Head of caudate nucleus (tissue), 42 donors: ENCODE measurements at places on chromosomes 7 and 10.

DNA sequence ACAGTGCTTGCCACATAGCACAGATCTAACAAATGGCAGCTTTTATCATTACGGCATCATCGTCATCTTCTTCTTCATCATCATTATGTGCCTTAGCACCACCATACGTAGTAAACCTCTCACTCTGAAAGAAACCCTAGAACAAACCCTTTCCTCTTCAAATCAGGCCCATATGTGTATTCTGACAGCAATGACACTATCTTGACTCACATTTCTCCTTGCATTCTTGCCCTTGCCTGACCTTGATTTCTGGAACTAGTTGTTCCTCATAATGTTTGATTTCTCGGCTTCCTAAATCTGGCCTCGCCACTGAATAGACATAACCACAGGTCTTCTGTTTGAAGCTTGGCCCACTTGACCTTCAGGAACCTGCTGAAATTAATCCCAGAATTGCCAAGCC lies 115.3 kb downstream of the DGKI start:
- no peak for DNase-seq

DNA sequence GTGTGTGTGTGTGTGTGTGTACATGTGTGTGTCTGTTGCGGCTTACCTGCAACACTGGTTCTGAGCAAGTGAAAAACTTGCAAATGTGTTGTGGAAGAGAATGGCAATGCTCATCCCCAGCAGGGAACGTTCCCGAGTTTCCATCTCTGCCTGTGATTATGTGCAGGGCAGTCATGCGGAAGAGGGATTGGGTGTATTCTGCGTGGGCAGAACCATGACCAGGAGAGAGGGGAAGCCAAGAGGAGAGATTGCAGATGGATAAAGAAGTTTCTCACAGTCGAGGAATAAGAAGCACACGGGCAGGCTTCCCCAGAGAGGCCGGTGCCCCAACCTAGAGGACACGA lies 99.9 kb downstream of the CTBP2 start:
- no peak for DNase-seq

- DNase-seq: no peak
Observed at GRCh38 chr10:99466632-99467223, 36.3 kb upstream of the GOT1 start.

DNA sequence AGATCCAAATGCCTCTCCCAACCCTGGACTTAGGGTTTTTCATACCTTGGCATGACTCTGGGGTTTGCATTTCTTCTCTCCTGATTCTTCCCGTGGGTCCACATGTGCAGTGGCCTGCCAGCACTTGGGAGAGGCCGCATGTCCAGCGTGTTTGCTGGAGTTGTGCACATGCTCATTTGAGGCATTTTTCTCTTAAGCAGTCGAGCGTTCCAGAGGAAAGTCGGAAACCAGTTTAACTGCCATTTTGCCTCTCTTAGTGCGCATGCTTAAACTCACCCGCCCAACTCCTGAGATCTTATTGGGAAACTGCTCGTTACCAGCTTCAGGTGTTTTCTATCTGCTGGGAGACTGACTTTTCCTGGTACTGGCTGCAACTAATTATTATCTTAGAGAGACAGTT lies 888.4 kb upstream of the PHF14 start:
- DNase-seq: no peak

- DNase-seq: no peak
Observed at GRCh38 chr7:66186991-66187390, 18.1 kb upstream of the TPST1 start.

DNA sequence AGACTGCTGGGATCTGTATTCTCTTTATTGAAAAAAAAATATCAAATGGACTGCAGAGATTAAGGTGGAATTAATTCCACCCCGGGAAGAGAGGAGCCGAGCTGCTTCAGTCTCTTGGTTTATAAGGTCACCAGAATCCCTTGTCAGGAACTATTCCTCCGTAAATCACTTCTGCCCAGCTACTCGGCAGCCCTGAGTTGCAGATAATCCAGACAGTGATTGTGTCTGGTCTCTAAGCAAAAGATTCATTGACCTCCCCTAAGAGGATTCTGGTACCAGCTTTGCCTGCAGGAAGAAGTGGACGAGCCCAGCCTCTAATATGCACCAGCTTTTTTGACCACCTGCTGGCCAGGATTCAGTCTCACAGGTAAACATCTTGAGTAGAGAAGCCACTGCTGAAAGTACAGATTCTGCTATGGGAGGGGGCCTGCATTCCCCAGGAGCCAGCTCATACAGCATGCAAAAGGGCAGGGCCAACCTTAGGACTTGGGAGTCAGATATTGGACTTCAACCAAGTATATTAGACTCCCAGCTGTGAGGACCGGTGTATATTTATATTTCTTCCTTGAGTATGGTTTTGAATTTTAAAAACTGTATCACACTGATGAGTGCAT lies 27.1 kb upstream of the PLXNA4 start:
- DNase-seq: no peak

GRCh38 chr10:3111621-3112163 lies 44.3 kb downstream of the PFKP start:
- DNase-seq: no peak

- no peak for DNase-seq
Observed at GRCh38 chr10:102492344-102492939, 10.1 kb downstream of the ACTR1A start.

- no peak for DNase-seq
Observed at GRCh38 chr7:50166997-50167965, 74.2 kb upstream of the ZPBP start.

GRCh38 chr10:97525086-97525485 lies 26.4 kb downstream of the UBTD1 start:
- DNase-seq: no peak

DNA sequence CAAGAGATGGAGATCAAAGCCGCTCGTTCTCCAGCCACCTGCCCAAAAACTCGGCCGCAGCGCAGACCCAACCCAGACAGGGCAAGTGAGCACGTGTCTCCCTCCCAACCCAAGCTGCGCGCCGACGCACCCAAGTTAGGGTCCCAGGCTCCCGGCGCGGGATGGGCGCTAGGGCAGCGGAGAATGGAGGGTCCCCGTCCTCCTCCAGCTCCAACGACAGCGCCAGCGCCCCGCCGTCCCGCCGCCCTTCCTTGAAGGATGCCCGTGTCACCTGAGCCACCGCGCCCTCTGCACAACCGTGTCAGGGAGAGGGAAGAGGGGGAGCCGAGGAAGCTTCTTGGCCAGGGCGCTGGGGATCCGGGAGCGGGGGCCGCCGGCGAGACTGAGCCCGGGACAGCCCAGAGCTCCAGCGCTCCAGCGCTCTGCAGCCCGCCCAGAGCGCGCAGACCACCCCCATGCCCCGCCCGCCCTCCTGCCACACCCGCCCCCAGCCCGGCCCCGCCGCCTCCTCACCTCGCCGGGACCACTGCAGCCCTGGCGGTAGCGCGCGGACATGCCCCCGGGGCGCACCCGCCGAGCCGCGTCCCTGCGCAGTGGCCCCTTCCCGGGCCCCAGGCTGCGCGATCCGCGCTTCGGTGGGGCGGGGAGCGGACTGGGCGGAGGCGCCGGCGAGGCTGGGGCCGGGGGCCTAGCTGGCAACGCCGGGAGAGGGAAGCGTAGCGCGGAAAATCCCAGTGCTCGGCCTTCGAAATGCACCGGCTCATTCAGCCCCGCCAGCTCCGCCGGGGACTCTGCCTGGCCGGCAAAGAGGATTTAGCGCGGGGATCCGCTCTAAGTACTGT lies at the start of gene SLC16A12:
SLC16A12 (minus strand) TSS at position 424 of the 842 bp plus-strand sequence. CDS start 73,016 bp downstream, outside the sequence.
- DNase-seq: no peak

- no peak for DNase-seq
Observed at GRCh38 chr7:27165089-27165995, at the start of gene HOXA9. Gene HOXA9, minus strand, starts transcription at chr7:27165537. Its CDS starts 80 bp downstream, at chr7:27165457.

GRCh38 chr7:15947754-15948153 lies 261.3 kb upstream of the MEOX2 start:
- no peak for DNase-seq

- DNase-seq: no peak
Observed at GRCh38 chr7:46490406-46490805, 569.3 kb upstream of the IGFBP3 start.

DNA sequence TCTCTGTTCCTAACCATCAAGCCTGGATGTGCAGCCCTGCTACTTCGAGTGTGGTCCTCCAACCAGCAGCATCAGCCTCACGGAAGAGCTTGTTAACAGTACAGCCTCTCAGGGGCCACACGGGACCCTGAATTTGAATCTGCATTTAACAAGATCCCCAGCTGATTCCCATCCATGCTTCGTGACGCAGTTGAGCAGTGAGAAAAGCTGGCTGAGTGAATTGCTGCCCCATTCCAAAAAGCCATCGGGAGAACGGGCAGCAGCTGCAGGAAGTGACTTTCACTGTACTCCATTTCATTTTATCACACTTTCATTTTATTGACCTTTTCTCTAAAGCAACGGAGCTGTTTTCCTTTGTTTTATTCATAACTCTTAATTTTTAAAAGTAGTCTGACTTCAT lies 22.5 kb downstream of the FAM171A1 start:
- DNase-seq: no peak

GRCh38 chr10:45241865-45242520 lies 73.4 kb downstream of the OR13A1 start:
- no peak for DNase-seq

GRCh38 chr10:102894466-102895213 lies 23.5 kb upstream of the CNNM2 start:
- no peak for DNase-seq

GRCh38 chr10:97445357-97445721 lies 467 bp downstream of the EXOSC1 start:
- no peak for DNase-seq

GRCh38 chr7:39560997-39561396 lies 5.2 kb upstream of the YAE1 start:
- no peak for DNase-seq

DNA sequence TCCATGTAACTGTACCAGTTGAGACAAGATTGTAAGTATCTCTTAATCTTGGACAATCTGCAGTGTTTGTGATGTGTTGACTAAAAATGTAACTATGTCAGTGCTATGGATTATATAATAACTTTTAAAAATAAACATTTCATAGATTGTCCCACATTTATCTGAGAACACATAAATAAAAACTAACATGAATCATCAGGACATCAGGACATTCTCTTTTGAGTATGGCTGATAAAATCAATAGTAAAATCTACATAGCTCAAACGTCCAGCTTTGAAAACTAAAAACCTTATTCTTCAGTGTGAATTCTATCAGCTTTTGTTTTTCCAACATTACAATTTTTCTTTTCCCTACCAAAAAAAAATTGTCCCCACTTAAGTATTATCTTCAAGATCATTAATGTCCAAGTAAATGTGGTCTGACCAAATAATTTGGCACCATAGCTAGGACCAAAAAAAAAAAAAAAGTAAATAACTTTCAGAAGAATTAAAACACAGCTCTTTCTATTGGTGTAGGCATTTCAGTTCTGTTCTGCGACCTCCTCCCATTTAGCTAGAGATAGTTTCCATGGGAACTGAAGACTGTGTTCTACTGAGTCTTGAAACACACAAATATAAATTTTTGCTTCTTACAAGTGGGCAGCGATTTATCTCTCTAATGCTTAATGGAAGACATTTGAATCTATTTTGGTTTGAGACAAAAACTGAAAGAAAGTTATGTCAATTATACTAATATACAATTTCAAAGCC lies 123.0 kb upstream of the SGCE start:
- no peak for DNase-seq

DNA sequence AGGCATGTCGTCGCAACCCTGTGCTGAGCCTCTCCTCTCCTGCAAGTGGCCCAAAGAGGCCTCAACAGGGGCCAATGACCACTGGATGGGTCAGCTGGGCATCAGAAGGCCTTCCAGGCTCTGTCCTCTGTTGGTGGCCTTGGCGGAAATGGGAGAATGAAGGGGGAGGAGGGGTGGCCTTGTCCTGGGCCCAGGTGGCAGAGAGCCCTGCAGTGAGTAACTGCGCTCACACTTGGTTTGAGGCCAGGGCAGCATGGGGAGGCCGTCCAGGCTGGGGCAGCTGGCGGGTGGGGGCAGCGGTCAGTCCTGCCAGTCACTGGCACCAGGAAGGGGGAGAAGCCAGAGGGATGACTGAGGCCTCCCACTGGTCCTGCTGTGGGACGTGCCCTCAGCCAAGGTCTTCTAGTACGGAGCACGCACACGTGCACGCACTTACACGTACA lies 59.8 kb downstream of the LHPP start:
- DNase-seq: peak; percentile 74

DNA sequence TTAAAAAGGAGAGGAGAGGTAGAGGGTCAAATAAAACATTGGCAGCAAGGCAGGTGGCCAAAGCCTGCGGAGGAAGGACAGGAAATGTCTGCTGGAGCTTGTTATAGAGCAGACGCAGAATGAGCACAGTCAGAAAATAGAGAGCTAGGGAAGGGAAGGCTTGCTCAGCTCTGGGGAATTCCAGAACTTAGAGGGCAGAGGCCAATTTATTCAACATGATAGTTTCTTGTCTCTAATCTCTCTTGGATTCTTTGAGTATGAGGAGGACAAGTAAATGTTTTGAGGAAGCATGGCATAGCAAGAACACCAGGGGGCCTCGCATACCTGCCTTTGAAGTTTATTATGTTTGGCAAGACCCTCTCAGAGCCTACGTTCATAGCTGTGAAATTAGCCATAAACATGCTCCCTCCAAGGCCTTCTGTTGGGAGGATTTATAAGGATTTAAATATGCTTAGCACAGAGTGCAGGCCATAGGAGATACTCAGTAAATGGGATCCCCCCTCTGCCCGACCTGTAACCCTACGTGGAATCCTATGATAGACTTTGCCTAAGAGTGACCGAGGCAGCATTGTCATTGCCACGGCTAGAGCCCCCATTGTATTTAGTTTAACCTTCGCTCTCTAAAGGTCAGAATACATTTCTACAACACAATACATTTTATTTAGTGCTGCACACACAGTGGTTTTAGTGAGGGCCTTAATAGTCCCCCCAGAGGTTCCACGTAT lies 293.9 kb downstream of the CCDC3 start:
- DNase-seq: no peak

DNA sequence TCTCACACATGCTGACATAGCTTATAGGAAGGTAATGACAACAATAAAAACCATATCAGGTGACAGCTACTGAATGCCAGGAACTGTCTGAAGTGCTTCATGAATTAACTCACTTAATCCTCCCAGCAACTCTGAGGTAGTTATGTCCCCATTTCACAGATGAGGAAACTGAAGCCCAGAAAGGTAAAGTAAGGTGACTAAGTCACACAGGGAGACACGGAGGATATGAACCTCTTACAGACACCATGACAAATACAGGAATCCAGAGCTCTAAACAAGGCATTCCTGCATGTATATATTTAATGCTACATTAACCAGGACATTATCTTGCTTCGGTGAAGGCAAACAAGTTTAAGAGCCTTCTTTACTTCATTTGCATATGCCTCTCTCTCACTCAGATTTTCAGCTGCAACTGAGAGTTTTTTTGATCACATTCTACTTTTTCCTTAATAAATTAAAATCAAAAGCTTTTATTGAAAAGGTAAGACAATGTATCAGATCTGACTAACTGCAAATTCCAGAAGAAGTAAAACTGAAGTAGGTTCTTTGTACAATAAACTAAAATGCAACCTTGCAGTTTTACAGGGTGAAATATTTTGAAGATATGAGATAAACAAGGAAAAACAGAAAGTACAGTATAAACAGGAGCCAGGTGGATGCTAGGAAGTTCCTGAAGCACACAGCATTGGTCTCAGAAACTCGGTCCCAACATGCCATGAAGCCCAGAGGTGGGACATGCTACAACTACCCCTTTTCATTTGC lies 79.5 kb downstream of the SGMS1 start:
- no peak for DNase-seq
